Amygdala (tissue), 56 donors: ENCODE measurements at places on chromosomes 12 and 14.

DNA sequence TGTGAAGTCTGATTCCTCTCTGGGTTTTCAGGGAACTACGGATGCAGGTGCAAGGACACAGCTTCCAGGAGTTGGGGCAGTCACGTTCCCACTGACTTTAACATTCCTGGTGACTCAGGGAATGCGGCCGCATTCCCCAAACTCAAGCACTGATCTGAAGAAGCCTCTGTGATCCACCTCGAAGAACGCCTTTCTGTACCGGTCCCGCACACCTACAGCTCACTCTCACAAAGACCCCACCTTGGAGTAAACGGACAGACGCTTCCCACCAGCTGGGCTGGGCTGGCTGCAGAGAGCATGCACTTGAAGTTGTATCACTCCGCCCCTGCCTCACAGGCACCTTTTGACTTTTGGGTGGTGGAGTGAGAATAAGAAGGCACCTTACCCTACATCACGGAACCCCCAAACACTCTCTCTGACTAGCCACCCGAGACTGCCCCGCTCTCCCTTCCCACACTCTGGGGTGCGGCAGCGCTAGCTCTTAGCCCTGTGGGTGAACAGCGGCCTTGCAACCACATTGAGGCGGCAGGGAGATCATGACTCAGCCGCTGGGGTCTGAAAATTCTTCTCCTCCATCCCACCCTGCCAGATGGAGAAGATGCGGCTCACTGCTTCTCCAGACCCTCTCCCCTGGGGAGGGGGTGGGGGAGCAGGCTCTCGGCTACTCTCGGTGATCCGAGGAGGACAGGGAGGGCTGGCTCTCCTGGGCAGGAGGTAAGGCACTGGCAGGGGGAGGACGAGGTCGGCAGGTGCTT is 23.7 kb upstream of the HDAC7 start:
- DNase-seq: no peak

DNA sequence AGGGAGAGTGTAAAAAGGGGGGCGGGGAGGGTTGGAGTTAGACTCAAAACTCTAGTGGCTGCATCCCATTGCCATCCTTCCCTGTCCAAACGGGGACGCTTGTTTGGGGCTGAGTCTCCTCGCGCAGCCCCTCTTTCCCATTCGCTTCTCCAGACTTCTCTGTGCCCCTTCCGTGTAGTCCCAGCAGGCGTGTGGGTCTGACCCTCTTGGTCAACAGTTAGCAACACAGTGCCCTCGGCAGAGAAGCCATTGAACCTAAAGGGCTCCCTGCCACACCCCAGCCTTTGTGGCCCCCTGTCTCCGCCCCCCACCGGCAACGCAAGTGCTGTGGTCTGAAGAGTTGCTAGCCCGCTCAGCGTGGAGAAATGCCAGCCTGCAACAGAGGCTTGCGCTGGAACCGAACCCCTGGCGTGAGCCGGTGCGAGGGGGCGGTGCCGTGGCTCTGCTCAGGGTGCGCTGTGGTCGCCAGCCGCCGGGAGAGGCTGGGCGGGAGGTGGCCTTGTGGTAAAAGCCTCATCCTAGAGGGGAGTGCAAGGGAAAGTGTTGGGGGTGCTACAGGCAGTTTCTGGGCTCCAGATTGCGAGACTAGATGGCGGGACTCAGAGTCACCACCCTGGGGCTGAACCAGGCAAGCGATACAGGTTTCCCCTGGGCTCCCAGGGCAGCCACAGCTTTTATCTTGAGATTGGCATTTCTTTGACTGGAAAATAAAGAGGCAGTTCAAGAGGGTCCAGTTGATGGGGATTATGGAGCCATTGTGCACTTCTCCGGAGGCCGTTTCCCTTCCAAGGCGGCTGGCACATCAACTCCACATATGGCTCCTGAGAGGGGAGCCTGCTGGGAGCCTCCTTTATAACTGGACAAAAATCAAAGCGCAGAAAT is 2.1 kb downstream of the PLXNC1 start:
- no peak for DNase-seq

GRCh38 chr14:99803106-99803775 is 10.0 kb downstream of the EML1 start:
- DNase-seq: no peak

DNA sequence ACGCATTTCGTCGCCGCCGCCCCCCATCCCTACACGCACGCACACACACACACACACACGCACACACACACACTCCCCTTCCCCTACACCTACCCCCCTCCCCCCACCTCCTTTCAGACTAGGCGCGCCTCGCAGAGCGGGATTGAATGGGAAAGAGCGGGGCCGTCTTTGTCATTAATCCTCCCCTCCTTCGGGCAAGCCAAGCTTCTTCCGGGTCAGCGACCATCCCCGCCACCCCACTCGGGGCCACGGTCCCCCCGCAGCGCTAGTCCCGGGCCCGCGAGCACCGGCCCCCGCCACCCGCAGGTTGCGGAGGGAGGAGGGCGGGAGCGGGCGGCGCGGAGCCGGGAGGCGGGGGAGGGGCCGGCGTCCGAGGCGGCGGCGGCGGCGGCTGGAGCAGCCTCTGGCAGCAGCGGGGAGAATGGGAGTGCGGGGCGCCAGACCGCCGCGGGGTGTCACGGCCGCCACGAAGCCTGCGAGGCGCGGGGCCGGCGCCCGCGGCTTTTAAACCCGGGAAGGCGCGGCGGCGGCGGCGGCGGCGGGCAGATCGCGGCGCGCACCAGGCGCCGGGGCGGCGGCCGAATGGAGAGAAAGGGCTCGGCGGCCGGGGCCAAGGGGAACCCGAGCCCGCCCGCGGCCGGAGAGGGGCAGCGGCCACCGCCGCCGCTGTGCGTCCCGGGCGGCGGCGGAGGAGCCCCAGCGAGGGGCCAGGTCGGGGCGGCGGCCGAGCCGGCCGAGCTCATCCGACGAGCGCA is at the start of gene TTC9:
Gene TTC9 (plus strand): TSS at position 369 of the 755 bp plus-strand sequence. CDS start 214 bp downstream, at position 583.
- DNase-seq: no peak

GRCh38 chr14:105971593-105972500 is 445.5 kb downstream of the TMEM121 start:
- DNase-seq: no peak

DNA sequence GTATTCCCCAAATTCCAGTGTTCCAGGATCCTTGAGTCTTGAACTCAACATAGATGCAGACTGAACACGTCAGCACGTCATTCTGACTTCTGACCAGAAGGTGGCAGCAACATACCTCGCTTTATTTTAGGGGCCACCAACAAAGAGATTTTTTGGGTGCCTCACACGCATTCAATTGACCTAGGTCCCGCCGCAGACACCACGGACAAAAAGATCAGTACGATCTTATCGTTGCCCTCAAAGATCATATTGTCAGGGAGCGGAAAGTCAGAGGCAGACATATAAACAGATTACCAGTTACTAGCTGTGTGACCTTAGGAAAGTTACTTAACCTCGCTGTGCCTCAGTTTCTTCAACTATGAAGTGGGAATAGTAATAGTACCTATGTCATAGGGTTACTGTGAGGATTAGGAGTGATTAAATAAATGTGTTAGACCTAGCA is 6.5 kb upstream of the PRPH start:
- peak; percentile 8 for DNase-seq

GRCh38 chr12:88336076-88336739 is 194.1 kb downstream of the TMTC3 start:
- no peak for DNase-seq

DNA sequence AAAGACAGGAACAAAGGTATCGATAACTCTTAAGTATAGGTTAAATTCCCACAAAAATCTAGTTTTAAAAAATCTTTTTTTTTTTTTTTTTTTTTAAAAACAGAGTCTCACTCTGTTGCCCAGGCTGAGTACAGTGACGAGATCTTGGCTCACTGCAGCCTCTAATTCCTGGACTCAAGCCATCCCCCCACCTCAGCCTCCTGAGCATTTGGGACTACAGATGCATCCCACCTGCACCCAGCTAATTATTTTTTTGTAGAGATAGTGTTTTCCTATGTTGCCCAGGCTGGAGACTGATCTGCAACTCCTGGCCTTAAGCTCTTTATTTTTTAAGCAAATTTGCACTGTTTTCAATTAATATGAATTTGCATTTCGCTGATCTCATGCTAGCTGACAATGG is 9.8 kb downstream of the PSEN1 start:
- DNase-seq: no peak

- DNase-seq: no peak
Observed at GRCh38 chr14:56794557-56795283, 15.6 kb downstream of the OTX2 start.

- no peak for DNase-seq
Observed at GRCh38 chr12:98750511-98750910, 105.4 kb downstream of the APAF1 start.
